ENCODE measurements at places on chromosomes 4 and X.
A peak's percentile ranks its signal among the peaks of the same experiment; 100 is the strongest.

GRCh38 chr4:167885071-167885470 is 207.3 kb upstream of the ANXA10 start:
- DNase-seq, result no peak

DNA sequence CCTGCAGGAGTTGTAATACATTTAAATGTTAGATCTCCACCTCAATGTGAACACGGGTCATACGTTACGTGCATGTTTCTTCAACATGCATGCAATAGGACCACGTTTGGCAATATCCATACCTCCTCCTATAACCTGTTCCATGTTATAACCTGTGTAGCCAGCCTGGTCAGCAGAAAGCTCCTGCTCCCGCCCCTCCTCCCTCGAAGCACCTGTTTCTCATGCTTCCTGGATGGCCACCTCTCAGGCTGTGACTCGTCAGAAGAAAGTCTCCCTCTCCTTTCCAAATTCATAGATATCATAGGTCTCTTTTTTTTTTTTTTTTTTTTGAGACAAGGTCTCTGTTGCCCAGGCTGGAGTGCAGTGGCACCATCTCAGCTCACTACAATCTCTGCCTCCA is 96.5 kb downstream of the HMX1 start:
- no peak for DNase-seq

GRCh38 chr4:95343235-95343634 is 205.5 kb downstream of the UNC5C start:
- no peak for DNase-seq

- no peak for DNase-seq
Measured at GRCh38 chrX:150223176-150224015, 139.7 kb upstream of the MAMLD1 start.

- DNase-seq, result peak; percentile 40
Measured at GRCh38 chr4:19298998-19299397, 952.7 kb upstream of the SLIT2 start.

GRCh38 chr4:183876268-183876934 is 28.7 kb upstream of the STOX2 start:
- peak; percentile 1 for DNase-seq

GRCh38 chr4:110532901-110533589 is 57.1 kb downstream of the ENPEP start:
- DNase-seq, result no peak

GRCh38 chrX:153375571-153375970 is 25.6 kb downstream of the PNMA6E start:
- no peak for DNase-seq

DNA sequence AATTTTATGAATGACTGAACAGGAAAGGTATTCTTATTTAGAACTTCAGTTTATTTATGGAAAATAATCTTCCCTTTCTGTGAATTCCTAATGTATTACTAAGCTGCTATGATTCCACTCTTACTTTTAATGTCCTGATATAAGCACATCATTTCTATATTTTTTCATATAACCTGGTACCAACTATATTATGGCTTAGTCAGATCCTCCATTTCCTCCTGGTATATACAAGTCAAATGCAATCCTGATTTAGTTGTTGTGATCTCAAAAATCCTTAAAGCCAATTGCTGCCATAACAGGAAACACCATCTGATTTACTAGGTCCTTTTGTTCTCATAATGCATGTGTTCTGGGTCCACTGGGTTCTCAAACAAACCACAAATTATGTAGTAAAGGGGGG is 26.8 kb downstream of the TRMT2B start:
- DNase-seq, result peak; percentile 46

DNA sequence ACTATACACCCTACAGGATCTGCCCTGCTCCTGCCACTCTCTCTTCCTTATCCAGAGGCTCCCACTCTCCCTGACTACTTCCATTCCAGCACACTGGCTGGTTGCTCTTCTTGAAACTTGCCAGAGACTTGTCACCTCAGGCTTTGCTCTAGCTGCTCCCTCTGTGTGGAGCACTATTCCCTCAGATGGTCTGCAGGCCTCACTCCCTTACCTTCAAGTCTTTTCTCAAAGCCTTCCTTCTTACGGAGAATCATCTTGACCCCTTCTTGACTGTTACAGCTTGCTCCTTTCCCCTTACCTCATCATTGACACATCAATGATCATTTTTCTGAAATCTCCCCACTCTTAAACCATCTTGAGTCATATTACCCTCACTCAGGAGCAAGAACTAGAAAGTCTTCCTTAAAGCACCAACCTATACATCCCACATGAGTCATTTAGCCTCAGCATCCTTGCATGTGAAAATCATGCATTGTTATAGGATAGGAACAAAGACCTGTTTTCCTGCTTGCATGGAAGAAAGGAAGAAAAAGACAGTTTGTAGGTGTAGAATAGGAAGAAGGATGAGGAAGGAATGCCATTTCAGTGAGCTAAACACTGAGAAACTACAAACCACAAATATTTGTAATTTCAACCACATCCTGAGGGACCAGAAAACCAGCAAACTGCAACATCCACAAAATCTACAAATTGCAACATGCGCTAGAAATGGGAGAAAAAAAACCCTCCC is 55.7 kb downstream of the ANTXR2 start:
- DNase-seq, result peak; percentile 96

- DNase-seq, result peak; percentile 23
Measured at GRCh38 chr4:82797040-82797404, 1.6 kb downstream of the SCD5 start.

DNA sequence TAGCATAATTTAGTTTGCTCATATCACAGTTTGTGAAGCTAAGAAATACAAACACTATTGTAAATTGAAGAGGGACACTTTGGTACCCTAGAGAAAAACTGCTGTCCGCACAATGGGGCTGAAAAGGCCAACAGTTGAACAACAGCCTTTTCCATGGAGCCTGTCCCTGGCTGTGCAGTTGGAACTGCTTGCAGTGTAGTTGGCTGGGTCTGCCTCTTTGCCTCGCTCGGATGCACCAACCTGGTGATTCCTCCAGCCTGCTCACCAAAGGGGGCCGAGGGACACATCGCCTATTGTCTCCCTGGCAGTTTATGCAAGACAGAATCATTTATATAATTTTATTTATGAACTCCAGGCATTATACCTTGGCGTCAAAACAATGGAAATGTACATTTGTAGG is 16.5 kb upstream of the GALNT7 start:
- DNase-seq, result no peak

- DNase-seq, result no peak
Measured at GRCh38 chr4:19178835-19179234, 1072.9 kb upstream of the SLIT2 start.

DNA sequence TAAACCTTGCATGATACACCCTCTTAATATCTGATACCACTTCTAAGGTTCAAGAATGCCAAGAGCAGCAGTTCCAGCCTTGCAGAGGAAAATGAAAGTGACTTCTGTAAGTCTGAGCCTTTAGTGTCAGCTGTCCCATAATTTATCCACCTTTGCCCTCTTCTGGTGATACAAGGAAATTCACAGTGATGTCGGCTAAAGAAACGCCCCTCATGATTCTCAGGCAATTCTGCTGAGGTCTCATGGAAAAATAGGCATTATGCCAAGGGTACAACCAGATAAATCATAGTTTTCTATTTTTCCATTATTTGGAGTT is 172.2 kb upstream of the CXCL13 start:
- peak; percentile 54 for DNase-seq

GRCh38 chr4:97394653-97395052 is 748.6 kb downstream of the STPG2 start:
- DNase-seq, result peak; percentile 2

GRCh38 chrX:15471028-15471427 is 22.1 kb downstream of the PIR start:
- peak; percentile 63 for DNase-seq

DNA sequence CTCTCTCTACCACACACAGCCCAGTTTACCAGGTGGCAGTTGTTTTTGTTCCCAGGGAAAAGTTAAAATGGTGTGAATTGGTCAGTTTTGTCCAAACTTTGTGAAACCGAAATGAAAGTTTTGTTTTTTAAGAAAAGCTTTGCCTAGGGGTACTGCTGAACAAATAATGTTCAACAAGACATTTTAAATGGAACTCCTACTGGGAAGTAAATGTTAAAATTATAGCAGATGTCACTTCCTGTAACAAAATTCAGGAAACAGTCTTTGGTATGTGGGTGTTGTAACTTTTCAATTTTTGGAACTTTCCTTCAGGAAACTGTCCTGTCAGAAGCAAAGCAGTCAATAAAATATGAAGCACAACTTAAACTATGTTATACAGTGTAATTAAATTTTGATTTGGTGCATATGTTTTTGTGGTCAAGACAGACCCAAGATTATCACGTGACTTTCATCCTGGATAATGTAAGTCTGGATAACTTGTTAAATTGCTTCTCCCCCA is 79.5 kb downstream of the AFF1 start:
- no peak for DNase-seq

GRCh38 chr4:38400946-38401345 is 263.1 kb upstream of the KLF3 start:
- no peak for DNase-seq

- DNase-seq, result peak; percentile 38
Measured at GRCh38 chrX:55709735-55710134, 7.8 kb upstream of the RRAGB start.

GRCh38 chrX:107601326-107601725 is 27.0 kb upstream of the PRPS1 start:
- DNase-seq, result no peak
